ENCODE measurements at places on chromosomes 2 and 18.

GRCh38 chr2:119482481-119483394 lies 41.5 kb downstream of the SCTR start:
- DNase-seq: no peak

GRCh38 chr2:74378007-74378406 lies 2.1 kb downstream of the DCTN1 start:
- no peak for DNase-seq

GRCh38 chr2:12467303-12467702 lies 249.4 kb upstream of the TRIB2 start:
- no peak for DNase-seq

DNA sequence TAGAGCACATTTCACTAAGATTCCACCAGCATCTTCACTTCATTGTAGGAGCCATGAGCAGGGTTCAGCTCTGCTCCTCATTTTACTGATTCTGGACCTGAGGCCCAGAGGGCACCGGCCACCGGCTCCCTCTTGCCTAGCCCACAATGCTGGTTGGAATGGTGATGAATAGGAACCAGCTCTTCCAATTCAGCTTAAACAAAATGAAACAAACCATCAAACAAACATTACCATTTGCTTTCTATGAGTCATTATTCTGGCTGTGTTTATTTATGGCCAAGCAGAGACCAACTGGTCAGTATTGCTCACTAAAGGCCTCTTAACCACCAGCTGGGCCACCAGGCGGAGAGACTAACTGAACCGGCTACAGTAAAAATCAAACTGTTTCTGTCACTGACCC lies 176.7 kb downstream of the MTX2 start:
- no peak for DNase-seq

GRCh38 chr2:44120428-44120827 lies 48.2 kb upstream of the PPM1B start:
- no peak for DNase-seq

GRCh38 chr2:126356631-126357030 lies 299.3 kb upstream of the GYPC start:
- no peak for DNase-seq

Measured in activated CD8-positive, alpha-beta memory T cell treated with anti-CD3 and anti-CD28 coated beads for 1 hour (primary cell).